ENCODE measurements at places on chromosomes 1 and 21.

GRCh38 chr1:31575369-31576140 is 760 bp upstream of the TINAGL1 start:
- peak; percentile 39 for DNase-seq

DNA sequence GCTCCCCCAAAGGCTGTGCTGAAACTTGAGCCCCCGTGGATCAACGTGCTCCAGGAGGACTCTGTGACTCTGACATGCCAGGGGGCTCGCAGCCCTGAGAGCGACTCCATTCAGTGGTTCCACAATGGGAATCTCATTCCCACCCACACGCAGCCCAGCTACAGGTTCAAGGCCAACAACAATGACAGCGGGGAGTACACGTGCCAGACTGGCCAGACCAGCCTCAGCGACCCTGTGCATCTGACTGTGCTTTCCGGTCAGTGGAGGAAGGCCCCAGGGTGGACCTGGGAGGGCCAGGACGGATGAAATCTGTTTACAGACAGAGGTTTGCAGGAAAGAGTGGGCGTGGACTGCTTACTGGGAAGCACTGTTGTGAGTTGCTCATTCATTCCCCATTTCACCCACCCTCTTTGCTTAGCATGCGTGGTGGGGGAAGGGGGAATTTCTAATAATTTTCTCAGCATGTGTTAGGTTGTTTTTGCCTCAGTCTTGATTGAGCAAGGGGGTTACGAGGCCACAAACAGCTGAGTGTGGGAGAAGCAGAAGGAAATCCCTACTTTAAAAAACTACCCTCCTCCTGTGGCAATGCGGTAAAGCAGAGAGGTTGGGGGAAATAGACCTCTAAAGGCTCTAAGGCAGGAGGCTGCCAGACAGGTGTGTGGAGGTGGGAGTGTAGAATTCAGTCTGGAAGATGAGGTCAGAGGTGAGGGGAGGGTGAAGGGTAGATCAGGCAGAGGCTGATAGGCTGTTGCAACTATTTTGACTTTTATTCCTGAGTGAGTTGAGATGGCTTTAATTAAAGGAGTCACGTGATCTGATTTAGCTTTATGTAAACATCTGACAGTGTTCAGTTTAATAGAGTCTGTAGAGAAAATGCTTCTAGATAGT is 1.3 kb downstream of the FCGR2A start:
- no peak for DNase-seq

GRCh38 chr1:9871707-9872425 is 38.2 kb downstream of the CTNNBIP1 start:
- no peak for DNase-seq

- no peak for DNase-seq
Measured at GRCh38 chr1:84581648-84582047, 7.4 kb upstream of the CTBS start.

DNA sequence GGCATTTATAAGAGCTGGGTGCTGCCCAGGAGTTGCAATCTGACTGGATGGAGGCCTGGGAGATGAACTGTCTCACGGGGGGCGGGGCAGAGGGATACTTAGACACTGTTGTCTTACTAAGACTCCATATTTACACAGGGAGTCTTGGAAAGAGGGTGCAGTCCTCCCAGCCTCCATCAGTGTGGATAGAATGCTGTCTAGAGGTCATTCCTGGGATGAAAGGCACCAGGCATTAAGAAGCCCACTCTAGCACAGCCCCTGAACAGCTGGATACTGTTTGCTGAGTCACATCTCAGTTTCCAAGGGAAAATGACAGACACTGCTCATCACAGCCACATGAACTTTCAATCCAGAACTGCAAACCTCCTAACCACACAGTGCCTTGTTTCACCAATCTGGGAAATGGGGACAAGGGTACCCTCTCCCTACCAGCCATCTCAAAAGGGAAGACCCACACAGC is 43.3 kb downstream of the SSBP3 start:
- peak; percentile 25 for DNase-seq

- DNase-seq, result peak; percentile 40
Measured at GRCh38 chr1:92201973-92202372, 15.7 kb upstream of the C1orf146 start.

GRCh38 chr1:243582326-243582725 is 267.7 kb downstream of the AKT3 start:
- DNase-seq, result no peak

- no peak for DNase-seq
Measured at GRCh38 chr1:112689196-112689841, 14.9 kb downstream of the MOV10 start.

DNA sequence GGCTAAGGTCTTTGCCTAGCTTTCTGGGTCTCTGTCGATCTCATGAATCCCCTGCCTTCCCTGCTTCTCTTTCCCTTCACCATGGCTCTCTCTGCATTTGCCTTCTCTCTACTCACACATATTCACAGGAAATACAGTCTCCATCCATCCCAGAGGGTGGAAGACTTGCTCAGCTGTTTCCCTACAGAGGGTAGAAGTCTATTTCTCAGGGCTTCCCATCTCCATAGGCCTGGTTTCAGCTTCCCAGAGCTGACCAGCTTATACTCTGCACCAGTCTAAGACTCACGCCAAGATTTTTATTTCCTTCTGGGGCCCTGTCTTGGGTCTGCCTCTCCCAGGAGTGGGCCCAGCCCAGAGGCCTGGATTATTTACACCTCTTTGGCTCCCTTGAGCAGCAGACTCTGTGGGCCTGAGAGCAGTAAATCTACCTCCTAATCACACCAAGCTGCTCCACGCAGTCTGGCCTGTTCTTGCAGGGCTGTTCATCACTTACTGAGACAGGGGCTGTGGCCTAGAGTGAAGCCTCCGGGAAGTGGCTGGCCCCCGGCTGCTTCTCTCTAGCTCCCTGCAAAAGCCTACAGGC is 102.5 kb downstream of the PLXNA2 start:
- DNase-seq, result no peak

DNA sequence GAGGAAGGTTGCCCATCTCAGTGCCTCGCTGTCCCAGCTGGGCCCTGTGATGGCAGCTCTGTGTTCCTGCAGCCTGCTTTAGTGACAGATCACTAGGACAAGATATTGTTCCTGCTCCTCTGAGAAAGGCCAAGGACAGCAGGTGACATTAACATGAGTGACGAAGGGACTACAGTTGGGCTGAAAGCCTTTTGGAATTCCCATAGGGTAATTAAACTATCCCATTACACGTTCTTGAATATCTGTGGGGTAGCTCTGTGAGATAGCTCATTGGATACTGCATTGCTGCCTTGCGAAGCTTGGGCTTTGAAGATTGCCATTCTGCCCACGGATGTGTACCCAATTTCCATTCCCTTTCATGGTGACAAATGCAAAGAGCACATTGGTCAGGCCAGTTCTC is 78.2 kb upstream of the COA6 start:
- no peak for DNase-seq

DNA sequence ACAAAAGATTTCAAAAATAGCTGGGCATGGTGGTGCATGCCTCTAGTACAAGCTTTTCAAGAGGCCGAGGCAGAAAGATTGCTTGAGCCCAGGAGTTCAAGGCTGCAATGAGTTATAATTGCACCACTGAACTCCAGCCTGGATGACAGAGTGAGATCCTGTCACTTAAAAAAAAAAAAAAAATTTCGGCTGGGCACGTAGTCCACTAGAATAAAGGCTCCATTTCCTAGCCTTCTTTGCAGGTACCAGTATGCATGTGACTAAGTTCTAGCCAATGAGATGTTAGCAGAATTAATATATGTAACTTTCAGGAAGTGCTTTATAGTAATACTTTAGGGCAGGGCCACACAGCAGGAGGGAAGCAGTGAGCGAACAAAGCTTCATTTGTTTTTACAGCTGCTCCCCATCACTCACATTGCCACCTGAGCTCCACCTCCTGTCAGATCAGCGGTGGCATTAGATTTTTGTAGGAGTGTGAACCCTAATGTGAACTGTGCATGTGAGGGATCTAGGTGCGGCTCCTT is 28.8 kb upstream of the SYDE2 start:
- DNase-seq, result peak; percentile 93

DNA sequence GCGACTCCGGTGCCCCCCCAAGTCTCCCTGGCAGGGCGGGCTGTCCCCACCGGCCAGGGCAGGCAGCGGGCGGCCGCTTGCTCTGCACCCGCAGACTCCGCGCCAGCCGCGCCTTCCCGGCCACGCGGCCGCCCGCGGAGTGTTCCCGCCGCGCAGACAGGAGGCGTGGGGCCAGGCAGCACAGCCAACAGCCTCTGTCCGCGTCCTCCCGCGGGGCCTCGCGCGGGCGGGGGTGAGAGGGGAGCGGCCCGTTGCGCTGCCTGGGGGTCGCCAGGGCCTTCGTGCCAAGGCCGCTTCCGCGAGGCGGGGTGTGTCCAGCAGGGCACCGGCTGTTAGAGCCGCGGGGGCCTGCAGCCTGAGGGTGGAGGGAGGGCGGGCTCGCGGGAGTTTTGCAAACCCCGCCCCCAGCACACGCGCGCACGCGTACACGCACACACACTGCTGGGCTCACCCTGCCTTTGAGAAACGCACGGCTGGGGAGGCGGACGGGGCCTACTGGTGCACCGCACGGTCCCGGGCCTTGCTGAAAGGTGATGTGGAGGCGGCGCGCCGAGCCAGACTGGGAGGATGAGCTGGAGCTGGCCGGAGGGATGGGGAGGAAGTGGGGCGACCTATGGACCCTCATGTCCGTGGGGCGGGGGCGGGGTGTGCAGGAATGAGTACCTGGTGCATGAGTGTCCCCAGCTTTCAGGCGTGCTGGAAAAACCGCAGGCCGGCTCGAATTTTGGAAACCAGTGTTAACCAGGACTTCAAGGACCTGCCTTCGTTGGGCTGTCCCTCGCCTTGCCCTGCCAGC is 41.5 kb downstream of the KIAA1614 start:
- peak; percentile 87 for DNase-seq

DNA sequence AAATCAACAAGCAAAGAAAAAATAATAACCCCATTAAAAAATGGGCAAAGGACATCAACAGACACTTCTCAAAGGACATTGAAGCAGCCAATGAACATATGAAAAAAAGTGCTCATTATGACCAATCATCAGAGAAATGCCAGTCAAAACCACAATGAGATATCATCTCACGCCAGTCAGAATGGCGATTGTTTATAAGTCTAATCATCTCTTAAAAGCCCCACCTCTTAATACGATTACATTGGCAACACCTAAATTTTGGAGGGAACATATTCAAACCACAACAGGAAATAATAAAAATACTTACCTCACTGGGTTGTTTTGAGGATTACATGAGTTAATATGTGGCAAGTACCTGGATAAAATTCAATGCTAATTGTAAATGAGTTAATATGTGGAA is 57.1 kb upstream of the PLPPR4 start:
- no peak for DNase-seq

DNA sequence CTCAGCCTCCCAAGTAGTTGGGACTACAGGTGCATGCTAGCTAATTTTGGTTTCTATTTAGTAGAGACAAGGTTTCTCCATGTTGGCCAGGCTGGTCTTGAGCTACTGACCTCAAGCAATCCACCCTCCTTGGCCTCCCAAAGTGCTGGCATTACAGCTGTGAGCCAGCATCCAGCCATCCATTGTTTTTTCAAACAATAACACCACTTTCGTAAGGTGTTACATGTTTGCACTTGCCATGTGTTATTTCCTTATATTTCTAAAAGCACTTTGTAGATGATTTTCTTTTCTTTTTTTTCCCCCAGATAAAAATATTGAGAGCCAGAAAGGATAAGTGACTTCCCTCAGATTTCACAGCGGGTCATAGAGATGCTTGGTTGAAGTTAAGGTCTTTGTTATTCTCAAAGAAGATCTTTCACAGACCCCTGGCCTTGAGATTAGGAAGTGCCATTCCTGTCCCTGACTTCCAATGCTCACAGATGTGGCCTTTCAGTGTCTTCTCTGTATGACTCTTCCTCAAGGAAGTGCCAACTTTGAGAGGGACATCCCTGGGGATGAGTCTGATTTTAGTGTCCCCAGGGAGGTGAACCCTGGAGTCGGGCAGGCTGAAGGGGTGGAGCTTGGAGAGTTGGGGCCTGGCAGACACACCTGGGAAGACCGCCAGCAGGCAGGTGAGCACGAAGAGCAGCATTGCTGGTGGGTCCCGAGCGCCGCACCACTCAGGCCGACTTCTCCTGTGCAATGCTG is 6.3 kb downstream of the PIGR start:
- no peak for DNase-seq

DNA sequence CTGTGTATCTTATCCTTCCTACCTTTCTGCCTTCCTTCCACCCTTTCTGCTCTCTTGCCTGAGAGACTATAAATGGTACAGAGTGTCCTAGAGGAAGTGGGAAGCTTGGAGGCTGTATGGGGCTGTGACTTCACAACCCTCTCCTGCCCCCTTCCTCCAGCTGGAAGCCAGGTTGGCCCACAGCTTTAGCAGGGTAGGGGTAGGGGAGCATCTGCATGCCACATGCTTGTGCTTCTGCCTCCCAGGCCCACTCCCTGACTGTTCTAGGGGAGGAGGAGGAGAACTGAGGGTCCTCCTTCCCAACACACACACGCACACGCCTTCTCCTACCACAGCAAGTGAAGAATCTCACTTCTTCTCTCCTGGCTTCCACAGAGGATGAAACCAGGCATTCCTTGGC is 3.9 kb upstream of the SLC27A3 start:
- DNase-seq, result no peak

- DNase-seq, result peak; percentile 59
Measured at GRCh38 chr1:52955129-52955970, 28.3 kb downstream of the SCP2 start.

- DNase-seq, result peak; percentile 70
Measured at GRCh38 chr1:151611288-151611790, 511 bp upstream of the SNX27 start.

Data from DMS53 (cell line).